ENCODE measurements at places on chromosomes 7 and 10.

GRCh38 chr10:128969551-128969950, 497.5 kb upstream of the MGMT start:
- DNase-seq, result no peak

- DNase-seq, result peak; percentile 13
Measured at GRCh38 chr7:87152897-87153641, 816 bp downstream of the DMTF1 start.

DNA sequence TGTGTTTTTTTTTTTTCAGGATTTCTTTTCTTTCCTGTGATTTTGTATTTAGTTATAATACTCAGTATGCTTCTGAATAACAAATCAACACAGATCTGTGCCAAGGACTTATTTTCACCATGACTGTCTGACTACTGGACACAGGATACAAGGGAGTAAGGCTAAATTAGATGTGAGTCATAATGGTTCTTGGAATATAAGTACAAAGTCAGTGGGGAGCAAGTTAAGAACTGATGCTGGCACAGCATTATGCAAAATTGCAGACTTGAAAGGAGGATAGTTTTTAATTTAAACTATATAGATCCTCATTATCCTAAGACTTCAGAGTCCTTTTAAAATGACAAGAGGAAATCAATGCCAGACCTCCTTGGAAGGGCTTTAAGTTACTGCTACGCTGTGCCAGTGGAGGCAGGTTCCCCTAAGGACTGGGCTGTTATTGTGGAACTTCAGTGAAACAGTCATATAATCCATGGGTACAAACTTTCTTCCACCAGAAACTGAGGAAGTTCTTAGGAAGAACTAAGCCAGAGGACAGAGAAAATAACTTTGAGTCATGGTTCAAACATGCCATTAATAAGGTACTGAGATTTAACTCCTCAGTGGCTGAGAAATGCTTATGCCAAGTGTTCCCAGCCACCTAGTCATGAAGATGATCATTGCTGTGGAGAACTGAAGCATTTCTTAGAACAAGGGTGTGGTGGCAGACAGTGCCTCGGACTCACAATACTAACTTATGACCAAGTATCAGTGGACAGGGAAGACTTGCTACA, 531.2 kb downstream of the HTR7 start:
- no peak for DNase-seq

DNA sequence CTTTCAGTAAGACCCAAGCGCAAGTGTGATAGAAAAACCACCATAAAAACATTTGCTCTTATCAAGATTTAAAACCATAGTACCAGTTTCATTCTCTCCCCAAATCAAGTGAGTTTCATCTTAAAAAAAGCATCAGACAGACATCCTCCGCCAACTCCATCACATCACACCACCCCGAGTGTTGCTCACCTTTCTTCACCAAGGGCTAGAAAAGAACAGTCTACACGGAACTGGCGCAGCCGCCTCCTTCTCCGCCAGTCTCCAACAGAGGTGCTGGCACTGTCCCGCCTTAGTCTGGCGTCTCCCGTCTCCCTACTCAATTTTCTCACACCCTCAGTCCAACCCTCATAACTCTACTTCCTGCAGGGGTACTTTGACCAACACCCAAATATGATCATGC, 46.9 kb upstream of the WIPI2 start:
- peak; percentile 70 for DNase-seq
